ENCODE measurements at places on chromosomes 6 and 20.
A peak's percentile ranks its signal among the peaks of the same experiment; 100 is the strongest.

- no peak for DNase-seq
- no peak overlapping the region for H3K27ac ChIP-seq
- H3K27me3 ChIP-seq, result no peaks in the 10 kb centered on the region
- no peaks in the 10 kb centered on the region for H3K36me3 ChIP-seq
Observed at GRCh38 chr20:32282461-32282860, 5.0 kb downstream of the KIF3B start.

- no peak for DNase-seq
- H3K27ac ChIP-seq, result no peak overlapping the region
- no peaks in the 10 kb centered on the region for H3K36me3 ChIP-seq
- no peaks in the 10 kb centered on the region for H3K27me3 ChIP-seq
- no peak overlapping the region for H3K4me3 ChIP-seq
Observed at GRCh38 chr6:11493974-11494373, 43.6 kb upstream of the TMEM170B start.

DNA sequence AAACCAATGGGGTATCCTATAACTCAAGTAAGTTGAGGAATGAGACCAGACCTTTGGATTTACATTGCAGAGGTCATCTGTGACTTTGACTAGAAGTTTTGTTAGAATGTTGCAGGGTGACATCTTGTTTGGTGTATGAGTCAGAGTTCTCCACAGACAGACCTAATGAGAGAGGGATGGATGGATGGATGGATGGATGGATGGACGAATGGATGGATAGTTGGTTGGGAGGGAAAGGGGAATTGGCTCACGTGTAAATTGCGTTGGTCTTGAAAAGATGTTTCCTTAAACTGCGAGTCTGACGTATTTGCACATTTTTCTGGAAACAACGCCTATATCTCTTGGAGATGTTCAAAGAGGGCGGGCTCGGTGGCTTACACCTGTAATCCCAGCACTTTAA lies 1.0 kb upstream of the MTRES1 start:
- no peaks in the 10 kb centered on the region for H3K36me3 ChIP-seq
- no peaks in the 10 kb centered on the region for H3K27me3 ChIP-seq
- H3K4me3 ChIP-seq, result no peak overlapping the region
- H3K27ac ChIP-seq, result no peak overlapping the region

- DNase-seq, result no peak
- no peaks in the 10 kb centered on the region for H3K4me1 ChIP-seq
- no peak overlapping the region for H3K4me3 ChIP-seq
Observed at GRCh38 chr6:148345176-148345575, 2.5 kb downstream of the SASH1 start.

DNA sequence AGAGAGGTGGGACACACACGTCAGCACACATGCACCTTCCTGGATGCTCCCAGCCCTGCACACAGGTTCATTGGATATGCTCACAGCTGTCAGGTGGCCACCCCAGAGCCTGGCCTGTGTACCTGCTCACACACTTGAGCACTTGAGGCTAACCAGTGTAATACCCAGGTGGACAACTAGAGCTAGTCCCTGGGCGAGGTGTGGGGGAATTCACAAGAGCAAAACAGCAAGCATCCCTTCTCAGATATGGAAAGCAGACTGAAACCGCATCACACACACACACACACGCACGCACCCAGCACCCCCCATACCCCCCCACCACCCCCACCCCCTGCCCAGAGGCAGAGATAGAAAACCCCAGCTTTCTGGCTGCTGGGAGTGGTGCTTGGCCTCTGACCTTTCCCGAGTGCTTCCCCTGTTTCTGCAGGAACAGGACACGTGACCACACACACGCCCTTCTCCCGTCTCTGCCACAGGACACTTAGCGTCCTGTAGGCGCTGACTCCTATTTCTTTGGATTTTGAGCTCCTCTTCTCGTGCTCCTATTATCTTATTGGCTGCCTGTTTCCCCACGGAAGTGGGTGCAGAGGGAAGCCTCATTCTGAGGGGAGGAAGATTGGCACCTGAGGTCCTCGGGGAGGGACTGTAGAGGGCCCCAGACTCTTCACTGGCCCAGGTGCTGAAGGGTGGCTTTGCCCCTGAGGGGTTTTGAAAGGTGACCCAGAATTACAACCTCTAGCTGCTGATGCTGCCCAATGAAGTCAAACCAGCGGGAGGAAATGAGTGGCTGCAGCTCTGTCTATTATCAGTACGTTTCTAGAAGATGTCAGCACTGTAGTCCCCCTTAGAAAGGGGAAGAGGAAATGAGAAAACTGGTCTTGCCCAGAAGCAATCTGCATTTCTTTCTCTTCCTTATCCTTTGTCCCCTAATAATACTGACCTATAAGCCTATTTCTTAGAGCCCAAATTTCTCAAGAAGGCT lies 65.8 kb downstream of the SYTL3 start:
- DNase-seq, result no peak
- H3K27ac ChIP-seq, result peak overlapping the region; percentile 18
- H3K27me3 ChIP-seq, result no peaks in the 10 kb centered on the region
- peaks cover 47% of the 10 kb centered on the region for H3K4me1 ChIP-seq

DNA sequence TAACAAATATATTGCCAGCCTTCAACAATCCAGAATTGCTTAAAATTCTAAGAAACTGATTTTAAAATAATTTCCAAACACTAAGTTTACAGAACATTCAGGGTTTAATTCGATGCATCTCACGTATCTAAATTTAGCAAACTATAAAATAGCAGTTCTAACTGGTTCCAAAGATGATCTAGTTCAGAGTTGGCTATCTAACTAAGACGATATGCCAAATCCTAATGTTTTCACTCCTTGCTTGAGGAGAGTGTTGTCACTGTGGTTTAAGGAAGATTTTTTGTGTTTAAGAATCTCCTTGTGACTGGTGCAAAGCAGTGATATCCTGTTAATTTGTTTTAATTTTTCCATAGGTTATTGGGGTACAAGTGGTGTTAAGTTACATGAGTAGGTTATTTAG lies 311.5 kb upstream of the ID4 start:
- H3K4me1 ChIP-seq, result no peaks in the 10 kb centered on the region

All from CD8-positive, alpha-beta memory T cell (primary cell).